NCI-H1092 treated with DMSO at 0.1 percent for 48 hours (cell line): ENCODE measurements at places on chromosomes 1 and 21.

DNA sequence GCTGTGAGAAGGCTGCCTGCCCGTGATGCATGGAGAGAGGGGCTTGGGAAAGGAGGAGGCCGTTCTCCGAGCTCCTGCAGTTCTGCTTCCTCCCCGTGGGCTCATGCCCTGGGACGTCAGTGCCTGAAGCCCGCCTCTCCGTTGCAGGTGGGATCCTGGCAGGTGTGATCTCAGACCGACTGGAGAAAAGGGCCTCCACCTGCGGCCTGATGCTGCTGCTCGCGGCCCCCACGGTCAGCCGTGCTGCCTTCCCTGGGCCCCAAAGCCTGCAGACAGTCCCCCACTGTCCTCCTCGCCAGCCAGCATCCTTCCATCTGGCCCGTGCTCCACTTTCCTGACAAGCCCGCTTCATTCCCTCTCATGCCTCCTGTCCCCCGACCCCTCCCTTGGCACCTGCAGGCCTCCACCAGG lies 50.9 kb downstream of the SLC37A1 start:
- DNase-seq, result no peak

DNA sequence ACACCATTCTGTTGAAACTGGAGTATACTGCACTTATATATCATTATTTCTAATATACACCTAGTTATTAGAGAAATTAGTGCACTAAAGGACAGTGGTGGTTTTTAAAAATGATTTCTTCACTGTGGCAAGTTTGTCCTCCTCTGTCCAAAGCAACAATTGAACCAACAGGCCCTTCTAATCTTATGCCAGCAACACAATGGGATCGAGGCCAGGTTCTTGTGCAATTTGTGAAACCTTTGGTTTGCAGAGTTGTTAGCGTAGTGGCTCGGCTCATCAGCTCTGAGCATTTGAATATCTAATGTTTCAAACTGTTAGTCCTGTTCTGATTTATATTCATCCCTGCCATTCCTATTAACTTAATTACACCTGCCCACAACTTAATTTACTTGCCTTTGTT lies 9.9 kb upstream of the LRRC39 start:
- DNase-seq, result no peak

DNA sequence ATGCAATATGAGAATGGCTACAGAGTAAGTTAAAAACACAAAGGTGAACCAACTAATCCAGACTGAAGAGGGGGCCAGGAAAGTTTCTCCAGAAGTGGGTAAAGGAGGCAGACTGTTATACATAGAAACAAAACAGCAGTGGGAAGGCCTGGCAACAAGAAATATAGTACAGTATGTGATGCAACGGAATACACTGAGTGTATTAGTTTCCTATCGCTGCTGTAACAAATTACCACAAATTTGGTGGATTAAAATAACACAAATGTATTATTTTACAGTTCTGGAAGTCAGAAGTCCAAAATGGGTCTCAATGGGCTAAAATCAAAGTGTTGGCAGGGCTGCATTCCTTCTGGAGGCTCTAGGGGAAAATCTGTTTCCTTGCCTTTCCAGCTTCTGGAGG lies 95.2 kb downstream of the ZSWIM5 start:
- DNase-seq, result no peak

DNA sequence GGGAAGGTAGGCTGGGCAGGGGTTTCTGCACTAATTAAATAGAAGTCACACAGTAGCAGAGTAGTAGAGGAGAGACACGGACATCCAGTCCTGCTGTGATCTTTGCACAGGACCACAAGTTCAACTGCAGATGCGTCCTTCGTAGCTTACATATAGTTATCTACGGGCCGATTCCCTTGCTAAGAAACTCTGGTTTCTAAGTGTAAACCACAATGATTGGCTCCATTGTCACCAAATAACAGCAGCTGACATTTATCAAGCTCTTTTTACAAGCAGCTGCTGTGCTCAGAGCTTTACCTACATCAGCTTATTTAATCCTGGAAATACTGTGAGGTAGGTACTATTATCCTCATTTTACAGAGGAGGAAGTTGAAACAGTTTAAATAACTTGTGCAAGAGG lies 3.1 kb downstream of the SLC45A3 start:
- no peak for DNase-seq

- no peak for DNase-seq
These were observed 15.2 kb downstream of the DDX20 start for GRCh38 chr1:111770916-111771315.

GRCh38 chr1:25066256-25066655 lies 136.2 kb upstream of the RUNX3 start:
- no peak for DNase-seq

DNA sequence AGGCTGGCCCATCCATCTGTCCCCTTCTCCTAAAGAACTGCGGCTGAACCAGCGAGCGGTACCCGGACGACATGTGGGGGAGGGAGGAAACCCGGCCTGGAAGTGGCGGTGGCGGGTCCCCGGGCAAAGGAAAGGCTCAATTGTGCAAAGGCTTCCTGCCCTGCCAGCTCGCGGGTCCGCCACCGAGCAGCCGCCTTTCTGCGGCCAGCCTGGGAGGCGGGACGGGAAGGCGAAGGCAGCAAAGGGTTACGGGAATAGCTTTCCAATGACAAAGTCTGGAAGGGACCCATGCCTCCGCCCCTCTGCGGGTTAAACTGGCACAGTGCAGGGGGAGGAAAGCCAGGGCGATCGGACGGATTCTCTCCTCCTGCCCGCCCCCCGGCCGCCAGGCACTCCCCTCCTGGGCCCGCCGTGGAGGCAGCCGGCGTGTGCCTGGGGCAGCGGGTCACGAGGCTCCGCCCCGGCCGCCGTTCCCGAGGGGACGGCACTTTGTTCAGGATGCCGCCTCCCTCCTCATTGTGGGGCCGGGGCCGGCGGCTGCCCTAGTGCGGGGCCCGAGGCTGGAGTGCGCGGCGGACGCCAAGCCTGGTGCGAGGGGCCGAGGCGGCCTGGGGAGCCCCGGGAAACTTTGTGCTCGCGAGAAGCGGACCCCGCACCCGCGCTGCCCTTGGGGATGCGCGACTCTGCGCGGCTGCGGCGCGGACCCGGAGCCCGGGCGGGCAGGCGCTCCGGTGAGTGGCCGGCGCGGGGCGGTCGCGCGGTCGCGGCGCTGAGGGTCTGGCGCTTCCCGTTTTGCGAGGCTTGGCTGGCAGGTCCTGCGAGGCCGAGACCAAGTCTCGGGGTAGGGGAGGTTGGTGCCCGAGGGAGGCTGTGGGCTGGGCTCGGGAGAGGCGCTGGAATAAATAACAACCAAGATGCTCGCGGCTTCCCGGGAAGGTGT lies at the start of gene NAV1:
Gene NAV1 (plus strand): TSS at position 516 of the 940 bp plus-strand sequence. CDS start 83,758 bp downstream, outside the sequence.
- DNase-seq, result peak; percentile 26

DNA sequence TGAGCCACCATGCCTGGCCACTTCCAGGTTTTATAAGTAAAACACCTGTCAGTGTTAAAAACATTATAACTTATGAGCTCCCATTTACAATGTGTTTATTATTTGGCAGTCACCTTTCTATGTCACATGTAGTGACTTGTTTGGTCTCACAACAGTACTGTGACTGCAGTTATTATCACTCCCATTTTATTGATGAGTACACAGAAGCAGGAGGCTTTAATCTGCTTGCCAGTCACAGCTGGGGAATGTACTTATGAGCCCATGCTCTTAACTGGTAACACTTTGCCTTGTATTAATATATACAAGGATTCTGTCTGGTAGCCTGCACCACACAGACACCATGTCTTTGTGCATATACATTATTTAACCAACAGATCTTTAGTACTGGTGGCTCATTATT lies 31.1 kb upstream of the BACH1 start:
- DNase-seq, result no peak

GRCh38 chr1:171910786-171911185 lies 69.5 kb downstream of the DNM3 start:
- DNase-seq, result no peak

GRCh38 chr1:24905355-24905978 lies 24.6 kb downstream of the RUNX3 start:
- DNase-seq, result no peak

- DNase-seq, result no peak
These were observed 101.5 kb downstream of the ST6GALNAC3 start for GRCh38 chr1:76176000-76176399.

- no peak for DNase-seq
These were observed 32.6 kb upstream of the EPHA8 start for GRCh38 chr1:22530715-22531114.

DNA sequence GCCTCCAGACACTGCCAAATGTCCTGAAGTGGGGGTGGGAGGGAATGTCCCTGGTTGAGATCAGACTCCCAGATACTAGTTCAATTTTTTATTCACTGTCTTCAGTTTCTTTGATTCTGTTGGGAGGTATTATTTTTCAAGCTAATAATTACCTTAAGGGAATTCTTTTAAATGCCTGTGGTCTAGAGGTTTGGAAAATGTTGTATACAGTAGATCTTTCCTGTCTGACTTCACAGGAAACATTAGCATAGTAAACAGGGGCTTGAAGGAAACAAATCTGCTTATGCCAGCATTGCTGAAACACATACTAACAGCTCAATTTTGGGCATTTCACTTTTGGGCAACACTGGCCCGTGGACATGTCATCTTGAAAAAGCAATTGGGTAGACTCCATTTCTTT lies 84.3 kb upstream of the HP1BP3 start:
- no peak for DNase-seq

GRCh38 chr1:236161230-236161629 lies 18.9 kb downstream of the GPR137B start:
- DNase-seq, result no peak

- no peak for DNase-seq
These were observed 11.1 kb downstream of the AMY2B start for GRCh38 chr1:103582464-103582863.

- no peak for DNase-seq
These were observed 97.7 kb upstream of the BACE2 start for GRCh38 chr21:41070284-41070683.

GRCh38 chr21:33767236-33767635 lies 124.9 kb downstream of the ITSN1 start:
- DNase-seq, result no peak

- DNase-seq, result no peak
These were observed 290.2 kb downstream of the KIF26B start for GRCh38 chr1:245444945-245445344.

GRCh38 chr1:53126495-53126894 lies 15.9 kb downstream of the SLC1A7 start:
- no peak for DNase-seq

DNA sequence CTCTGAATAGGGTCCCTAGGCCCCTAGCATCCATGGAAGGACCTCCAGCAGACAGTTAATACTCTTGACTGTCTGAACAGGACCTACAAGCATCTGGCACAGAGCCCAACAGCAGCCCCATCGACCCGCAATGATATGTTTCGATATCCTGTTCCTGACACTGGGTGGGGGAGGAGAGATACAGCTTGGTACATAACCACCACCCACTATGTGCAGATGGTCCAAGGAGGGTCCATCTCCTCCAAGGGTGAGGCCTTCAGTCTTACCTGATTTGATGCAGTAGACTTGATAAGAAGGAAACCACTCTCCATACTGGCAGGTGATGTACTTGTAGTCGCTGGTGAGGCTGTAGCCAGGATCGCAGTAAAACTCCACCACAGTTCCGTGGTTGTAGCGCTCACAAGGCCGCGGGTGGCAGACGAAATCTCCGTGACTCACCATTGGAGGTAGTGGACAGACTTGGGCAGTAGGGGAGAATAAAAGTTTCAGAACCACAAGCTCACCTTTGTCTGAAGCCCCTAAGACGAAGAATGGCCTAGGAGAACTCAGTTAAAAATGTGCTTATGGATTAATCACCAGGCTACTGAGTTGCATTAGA lies 86.0 kb upstream of the TLR5 start:
- DNase-seq, result no peak

GRCh38 chr1:248402748-248403147 lies at the start of gene OR2T1:
OR2T1 (plus strand) TSS chr1:248403048; CDS start chr1:248406148, 3,100 bp downstream.
- DNase-seq, result no peak

DNA sequence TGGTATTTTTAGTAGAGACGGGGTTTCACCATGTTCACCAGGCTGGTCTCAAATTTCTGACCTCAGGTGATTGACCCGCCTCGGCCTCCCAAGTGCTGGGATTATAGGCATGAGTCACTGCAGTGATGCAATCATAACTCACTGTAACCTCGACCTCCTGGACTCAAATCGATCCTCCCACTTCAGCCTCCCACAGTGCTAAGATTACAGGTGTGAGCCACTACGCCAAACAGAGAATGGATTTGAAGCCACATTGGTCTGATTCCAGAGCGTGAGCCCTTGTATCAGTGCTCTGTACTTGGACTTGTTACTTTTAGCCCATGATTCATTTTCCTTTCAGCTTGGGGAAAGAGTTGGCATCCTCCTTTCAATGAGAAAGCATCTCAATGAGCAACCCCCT lies 14.9 kb upstream of the ZNF683 start:
- no peak for DNase-seq

DNA sequence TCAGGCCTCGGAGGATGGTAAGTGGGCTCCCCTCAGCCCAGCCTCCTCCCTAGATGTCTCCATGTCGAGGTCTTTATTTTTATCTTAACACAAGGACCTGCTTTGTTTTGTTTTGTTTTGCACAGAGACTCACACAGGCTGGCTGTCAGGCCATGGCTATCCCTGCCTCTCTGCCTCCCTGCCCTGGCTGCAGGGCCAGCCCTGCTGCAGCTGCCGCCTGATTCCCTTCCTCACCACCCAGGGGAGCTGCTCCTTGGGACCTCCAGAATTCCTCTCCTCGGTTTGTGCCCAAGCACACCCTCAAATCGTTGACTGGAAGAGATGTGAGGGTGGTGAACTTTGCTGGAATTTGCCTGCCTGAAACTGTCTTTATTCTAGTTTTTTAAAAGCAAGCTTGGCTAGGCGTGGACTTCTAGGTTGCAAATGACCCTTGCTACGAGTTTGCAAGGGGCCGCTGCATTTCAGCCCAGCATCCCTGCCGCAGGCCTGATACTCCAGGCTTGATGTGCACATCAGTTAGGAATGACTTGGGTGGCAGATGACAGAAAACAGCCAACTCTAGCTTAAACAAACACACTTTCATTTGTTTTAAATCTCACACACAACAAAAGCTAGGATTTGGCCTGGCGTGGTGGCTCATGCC lies 37.1 kb downstream of the WNT9A start:
- no peak for DNase-seq

DNA sequence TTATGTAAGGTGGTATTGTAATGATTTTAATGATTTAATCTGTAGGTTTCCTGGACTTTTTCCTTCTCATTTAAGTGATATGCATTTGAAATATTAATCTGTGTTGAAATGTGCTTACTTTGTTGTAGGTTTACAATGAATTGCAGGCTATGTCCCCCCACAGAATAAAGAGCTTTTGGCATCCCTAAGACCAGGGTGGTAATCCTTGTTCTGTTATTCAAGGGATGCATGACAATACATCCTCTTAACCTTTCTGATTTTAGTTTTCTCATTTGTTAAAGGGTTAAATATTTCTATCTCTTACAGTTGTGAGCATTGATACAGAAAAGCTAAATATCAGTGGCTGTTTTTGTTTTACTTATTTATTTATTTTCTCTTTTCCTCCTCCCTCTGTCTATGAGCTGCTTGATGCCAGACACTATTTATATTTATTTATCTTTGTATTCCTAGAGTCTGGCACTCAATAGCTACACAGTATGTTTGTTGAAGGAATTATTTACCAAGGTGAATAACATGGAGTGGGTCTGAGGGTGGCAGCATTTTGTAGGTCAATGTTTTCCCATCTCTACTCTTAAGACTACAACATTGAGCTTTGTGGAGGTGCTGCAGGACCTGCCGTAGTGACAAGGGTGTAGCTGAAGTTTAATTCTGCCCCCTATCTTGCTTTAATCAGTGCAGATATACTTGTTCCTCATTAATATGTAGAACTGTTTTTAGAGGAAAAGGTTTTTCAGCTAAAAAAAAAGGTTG lies 19.9 kb upstream of the ADGRL2 start:
- DNase-seq, result no peak
